GOT3 (cell line): ENCODE measurements at places on chromosomes 2 and 18.

DNA sequence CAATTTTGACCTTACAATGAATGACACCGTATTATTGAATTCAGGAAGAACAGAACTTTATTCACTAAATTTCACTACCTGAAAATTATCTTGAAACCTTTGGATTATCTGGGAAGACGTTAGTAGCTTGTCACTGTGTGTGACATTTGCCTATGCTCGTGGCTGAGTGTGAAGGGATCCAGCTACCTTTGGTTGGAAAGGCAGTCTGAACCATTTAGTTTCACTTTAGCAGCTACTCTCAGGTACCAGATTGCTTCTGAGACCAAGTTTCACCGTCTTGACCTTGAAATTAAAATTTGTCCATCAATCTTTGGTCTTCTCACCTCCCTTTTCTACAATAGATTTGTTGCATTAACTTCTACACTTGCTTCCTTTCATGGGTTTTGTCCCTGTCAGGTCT is 637.5 kb downstream of the MBD2 start:
- DNase-seq: no peak

- DNase-seq: no peak
Measured at GRCh38 chr2:161571051-161571429, 53.2 kb upstream of the SLC4A10 start.

GRCh38 chr2:230956827-230957755 is 32.0 kb upstream of the GPR55 start:
- no peak for DNase-seq

- DNase-seq: no peak
Measured at GRCh38 chr18:24552218-24552617, 91.8 kb downstream of the HRH4 start.

- no peak for DNase-seq
Measured at GRCh38 chr18:39909706-39910105, 2045.3 kb upstream of the PIK3C3 start.
